Central memory CD8-positive, alpha-beta T cell (primary cell): ENCODE measurements at places on chromosomes 11 and 22.

GRCh38 chr11:28910926-28911325, 802.7 kb downstream of the METTL15 start:
- H3K36me3 ChIP-seq = no peaks in the 10 kb centered on the region
- no peak for DNase-seq
- no peaks in the 10 kb centered on the region for H3K4me1 ChIP-seq
- H3K27me3 ChIP-seq = no peaks in the 10 kb centered on the region

DNA sequence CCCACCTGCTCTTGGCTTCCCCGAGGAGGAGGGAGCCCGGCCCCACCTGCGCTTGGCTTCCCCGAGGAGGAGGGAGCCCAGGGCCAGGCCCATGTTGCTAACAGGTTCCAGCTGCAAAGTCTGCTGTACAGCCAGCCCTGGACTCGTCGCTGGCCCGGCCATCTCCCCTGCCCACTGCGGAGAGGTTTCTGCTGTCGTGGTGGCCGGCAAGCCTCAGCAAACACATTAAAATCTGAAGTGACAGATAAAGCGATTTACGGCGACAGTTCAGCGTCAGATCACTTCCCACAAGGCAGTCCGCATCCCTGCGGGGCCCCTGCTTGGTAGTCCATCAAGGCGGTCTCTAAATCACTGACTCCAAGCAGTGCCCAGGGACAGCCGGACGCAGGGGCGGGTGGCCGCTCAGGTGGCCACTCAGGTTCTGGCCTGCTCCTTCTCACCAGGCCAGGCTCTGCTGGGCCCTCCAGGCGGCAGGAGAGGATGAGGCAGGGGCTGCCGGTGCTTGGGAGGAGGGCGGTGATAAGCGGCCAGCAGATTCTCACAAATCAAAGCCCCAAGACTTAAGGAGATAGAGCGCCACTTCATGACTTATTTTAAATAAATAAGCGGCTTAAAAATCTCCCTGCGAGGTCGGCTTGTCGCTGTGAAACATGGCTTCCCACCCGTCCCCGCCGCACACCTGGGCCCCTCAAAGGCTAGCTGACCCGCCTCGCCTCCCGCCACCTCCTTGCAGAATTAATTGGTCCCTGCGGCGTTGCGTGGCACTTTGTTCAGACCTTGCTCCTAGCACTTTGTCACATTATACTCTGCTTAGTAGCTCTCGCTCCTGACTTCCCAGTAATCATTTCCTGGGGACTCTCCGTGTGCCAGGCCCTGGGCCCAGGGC, 21.1 kb downstream of the MACROD1 start:
- H3K36me3 ChIP-seq = no peaks in the 10 kb centered on the region
- H3K4me3 ChIP-seq = no peak overlapping the region
- peaks cover 12% of the 10 kb centered on the region for H3K4me1 ChIP-seq
- no peak overlapping the region for H3K27ac ChIP-seq
- no peak for DNase-seq
- no peaks in the 10 kb centered on the region for H3K27me3 ChIP-seq

GRCh38 chr22:22023581-22024137, 41.1 kb upstream of the TOP3B start:
- H3K4me1 ChIP-seq = no peaks in the 10 kb centered on the region
- H3K27me3 ChIP-seq = no peaks in the 10 kb centered on the region
- no peak overlapping the region for H3K27ac ChIP-seq
- H3K4me3 ChIP-seq = no peak overlapping the region

- H3K4me1 ChIP-seq = no peaks in the 10 kb centered on the region
- peaks cover 13% of the 10 kb centered on the region for H3K27me3 ChIP-seq
- no peak for DNase-seq
- no peak overlapping the region for H3K27ac ChIP-seq
- H3K36me3 ChIP-seq = no peaks in the 10 kb centered on the region
- no peak overlapping the region for H3K4me3 ChIP-seq
Observed at GRCh38 chr22:29447906-29448305, 9.5 kb downstream of the RFPL1 start.

- H3K36me3 ChIP-seq = no peaks in the 10 kb centered on the region
- H3K4me3 ChIP-seq = no peak overlapping the region
- no peaks in the 10 kb centered on the region for H3K4me1 ChIP-seq
- H3K27ac ChIP-seq = no peak overlapping the region
- peaks cover 50% of the 10 kb centered on the region for H3K27me3 ChIP-seq
Observed at GRCh38 chr11:113198972-113199661, 115.3 kb upstream of the TTC12 start.

DNA sequence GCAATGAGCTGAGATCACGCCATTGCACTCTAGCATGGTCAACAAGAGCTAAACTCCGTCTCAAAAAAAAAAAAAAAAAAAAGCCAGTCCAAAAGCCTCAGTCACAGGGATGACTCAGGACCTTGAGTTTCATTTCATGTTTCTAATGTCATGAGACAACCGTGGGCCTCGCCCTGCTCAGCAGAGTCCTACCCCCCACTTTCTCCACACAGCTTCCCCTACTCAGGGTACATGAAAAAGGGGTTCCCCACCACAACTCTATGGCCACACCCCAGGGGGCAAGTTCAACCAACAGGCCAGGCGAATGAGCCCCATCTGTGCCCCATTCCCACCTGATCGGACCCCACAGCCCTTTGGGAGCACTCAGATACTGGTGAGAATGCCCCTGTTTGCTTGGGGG, 24.3 kb upstream of the ADA2 start:
- no peak overlapping the region for H3K27ac ChIP-seq
- no peak for DNase-seq
- H3K4me1 ChIP-seq = no peaks in the 10 kb centered on the region
- H3K36me3 ChIP-seq = peaks cover 5% of the 10 kb centered on the region

GRCh38 chr11:29243616-29244015, 773.2 kb downstream of the KCNA4 start:
- H3K4me1 ChIP-seq = no peaks in the 10 kb centered on the region
- H3K27me3 ChIP-seq = no peaks in the 10 kb centered on the region
- peaks cover 2% of the 10 kb centered on the region for H3K36me3 ChIP-seq
- no peak for DNase-seq

- H3K27ac ChIP-seq = no peak overlapping the region
- DNase-seq = no peak
Observed at GRCh38 chr22:47001288-47001687, 238.8 kb downstream of the TBC1D22A start.

GRCh38 chr11:1153951-1154493, 3.7 kb upstream of the MUC5AC start:
- H3K36me3 ChIP-seq = no peaks in the 10 kb centered on the region
- H3K27me3 ChIP-seq = no peaks in the 10 kb centered on the region
- DNase-seq = peak; percentile 8
- H3K4me1 ChIP-seq = no peaks in the 10 kb centered on the region
- no peak overlapping the region for H3K27ac ChIP-seq
- no peak overlapping the region for H3K4me3 ChIP-seq

- no peaks in the 10 kb centered on the region for H3K4me1 ChIP-seq
- H3K4me3 ChIP-seq = no peak overlapping the region
- no peak for DNase-seq
- H3K36me3 ChIP-seq = peaks cover 14% of the 10 kb centered on the region
- no peaks in the 10 kb centered on the region for H3K27me3 ChIP-seq
- no peak overlapping the region for H3K27ac ChIP-seq
Observed at GRCh38 chr22:44729391-44730021, 22.9 kb upstream of the ARHGAP8 start.

- H3K4me1 ChIP-seq = peaks cover 33% of the 10 kb centered on the region
- no peak for DNase-seq
- no peak overlapping the region for H3K4me3 ChIP-seq
- no peak overlapping the region for H3K27ac ChIP-seq
- peaks cover 11% of the 10 kb centered on the region for H3K36me3 ChIP-seq
- H3K27me3 ChIP-seq = no peaks in the 10 kb centered on the region
Observed at GRCh38 chr11:9259981-9260837, 4.9 kb downstream of the DENND5A start.

GRCh38 chr11:69398529-69399492, 82.7 kb upstream of the LINC01488 start:
- H3K27ac ChIP-seq = no peak overlapping the region
- no peaks in the 10 kb centered on the region for H3K27me3 ChIP-seq
- DNase-seq = no peak
- peaks cover 7% of the 10 kb centered on the region for H3K4me1 ChIP-seq
- no peaks in the 10 kb centered on the region for H3K36me3 ChIP-seq

DNA sequence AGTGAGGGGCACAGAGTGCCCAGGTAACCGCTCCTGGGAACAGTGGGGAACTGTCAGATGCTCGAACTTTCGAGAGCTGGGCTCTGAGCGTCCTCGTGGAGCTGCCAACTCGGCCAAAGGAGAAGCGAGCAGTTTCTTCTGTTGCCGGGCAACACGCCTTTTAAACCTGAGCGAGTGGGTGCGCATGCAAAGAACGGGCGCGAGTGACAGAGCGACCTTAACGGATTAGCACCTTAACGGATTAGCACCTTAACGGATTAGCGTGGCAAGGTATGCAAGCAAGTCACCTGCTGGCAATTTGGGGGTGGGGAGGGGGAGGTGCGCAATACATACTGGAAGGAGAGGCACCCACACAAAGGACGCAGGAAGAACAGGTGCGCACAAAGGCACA, 61.8 kb upstream of the PRODH start:
- DNase-seq = no peak
- H3K36me3 ChIP-seq = no peaks in the 10 kb centered on the region
- no peak overlapping the region for H3K4me3 ChIP-seq
- no peaks in the 10 kb centered on the region for H3K4me1 ChIP-seq
- no peak overlapping the region for H3K27ac ChIP-seq

- peak overlapping the region; percentile 84 for H3K4me3 ChIP-seq
- peaks cover 10% of the 10 kb centered on the region for H3K4me1 ChIP-seq
- H3K27me3 ChIP-seq = no peaks in the 10 kb centered on the region
- DNase-seq = no peak
- peaks cover 5% of the 10 kb centered on the region for H3K36me3 ChIP-seq
- no peak overlapping the region for H3K27ac ChIP-seq
Observed at GRCh38 chr22:28882545-28882877, 861 bp upstream of the ZNRF3 start.

GRCh38 chr11:36702330-36703054, 104.5 kb upstream of the RAG2 start:
- H3K36me3 ChIP-seq = no peaks in the 10 kb centered on the region
- H3K4me1 ChIP-seq = no peaks in the 10 kb centered on the region
- no peak for DNase-seq

DNA sequence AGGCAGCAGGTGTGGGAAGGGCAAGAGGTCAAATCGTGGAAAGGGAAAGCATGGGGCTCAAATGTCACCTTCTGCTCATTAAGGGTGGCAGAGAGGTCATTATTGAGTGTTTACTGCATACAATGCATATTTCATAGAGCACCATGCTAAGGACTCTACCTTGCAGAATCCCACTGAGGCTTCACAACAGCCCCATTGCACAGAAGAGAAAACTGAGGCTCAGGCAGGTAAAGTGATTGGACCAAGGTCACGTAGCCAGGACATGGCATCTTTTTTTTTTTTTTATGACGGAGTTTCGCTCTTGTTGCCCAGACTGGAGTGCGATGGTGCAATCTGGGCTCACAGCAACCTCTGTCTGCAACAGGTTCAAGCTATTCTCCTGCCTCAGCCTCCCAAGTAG, 7.8 kb downstream of the FLRT1 start:
- no peak for DNase-seq
- H3K27ac ChIP-seq = no peak overlapping the region
- no peaks in the 10 kb centered on the region for H3K36me3 ChIP-seq
- peaks cover 13% of the 10 kb centered on the region for H3K27me3 ChIP-seq

- no peak for DNase-seq
- H3K36me3 ChIP-seq = no peaks in the 10 kb centered on the region
- H3K4me3 ChIP-seq = no peak overlapping the region
- H3K27me3 ChIP-seq = peaks cover 7% of the 10 kb centered on the region
- H3K4me1 ChIP-seq = no peaks in the 10 kb centered on the region
Observed at GRCh38 chr22:30129636-30130035, 49.4 kb downstream of the HORMAD2 start.

DNA sequence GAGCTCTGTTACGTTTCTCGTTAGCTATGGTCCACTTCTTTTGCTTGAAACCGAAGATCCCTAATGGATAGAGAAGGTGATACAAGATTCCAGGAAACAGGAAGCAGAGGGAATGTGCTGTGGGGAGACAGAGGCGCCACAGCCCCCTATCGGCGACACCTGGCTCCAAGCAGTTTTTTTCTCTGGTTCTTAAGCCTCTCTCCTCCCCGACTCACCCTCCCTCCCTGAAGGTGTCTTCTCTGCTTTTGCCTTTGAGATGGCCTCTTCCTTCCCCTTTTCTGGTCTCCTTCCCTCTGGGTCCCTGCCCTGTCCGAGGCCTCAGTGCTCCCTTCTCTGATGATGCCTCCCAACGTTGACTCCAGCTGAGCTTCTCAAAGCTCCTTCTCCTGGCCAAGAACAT, 14.2 kb upstream of the APOBEC3A start:
- peak overlapping the region; percentile 6 for H3K4me3 ChIP-seq
- no peak overlapping the region for H3K27ac ChIP-seq
- no peak for DNase-seq
- H3K4me1 ChIP-seq = peaks cover 19% of the 10 kb centered on the region

DNA sequence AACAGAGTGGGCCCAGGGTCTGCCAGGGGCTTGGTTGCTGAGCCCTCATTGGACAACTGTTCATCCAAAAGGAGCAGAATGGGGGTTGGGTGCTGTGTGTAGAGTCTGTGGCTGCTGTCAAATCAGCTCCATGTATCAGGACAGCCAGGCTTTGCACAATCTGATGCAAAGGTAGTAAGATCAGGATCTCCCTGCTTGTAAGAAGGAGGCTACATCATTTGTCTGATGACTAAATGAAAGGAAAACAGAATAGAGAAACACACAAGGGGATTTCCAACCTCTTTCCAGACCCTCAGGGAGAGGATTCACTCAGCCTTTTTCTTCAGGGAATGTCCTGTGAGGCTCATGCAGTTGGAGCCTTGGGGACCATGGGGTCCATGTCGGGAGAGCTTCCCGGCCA, 7.2 kb downstream of the MICAL2 start:
- H3K27ac ChIP-seq = no peak overlapping the region
- H3K4me3 ChIP-seq = no peak overlapping the region
- no peaks in the 10 kb centered on the region for H3K27me3 ChIP-seq
- H3K36me3 ChIP-seq = peaks cover 6% of the 10 kb centered on the region
- no peak for DNase-seq

DNA sequence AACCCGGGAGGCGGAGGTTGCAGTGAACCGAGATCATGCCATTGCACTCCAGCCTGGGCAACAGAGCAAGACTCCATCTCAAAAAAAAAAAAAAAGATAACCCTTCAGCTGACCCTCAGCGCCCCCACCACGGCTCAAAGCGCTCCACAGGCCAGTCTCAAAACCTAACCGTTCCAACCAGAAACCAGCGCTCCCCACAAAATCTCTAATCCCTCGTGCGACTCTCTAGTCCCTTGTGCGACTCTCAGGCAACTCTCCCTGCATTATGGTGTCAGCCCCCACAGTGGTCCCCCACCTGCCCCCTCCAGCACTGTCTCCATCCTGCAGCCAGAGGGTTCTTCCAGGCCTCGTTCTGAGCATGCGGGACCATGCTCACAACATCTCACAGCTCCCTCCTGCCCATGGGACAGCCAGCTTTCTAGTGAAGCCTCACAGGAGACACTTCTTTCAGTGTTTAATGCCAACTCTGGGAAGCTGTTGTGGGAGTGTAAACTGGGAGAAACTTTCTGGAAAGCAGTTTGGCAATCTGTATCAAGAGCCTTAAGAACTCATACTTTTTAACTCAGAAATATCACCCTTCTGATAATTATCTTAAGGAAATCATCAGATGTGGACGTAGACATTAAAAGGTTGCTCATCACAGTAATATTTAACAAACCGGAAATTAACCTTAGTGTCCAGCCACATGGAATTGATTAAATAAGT, 4.2 kb upstream of the RASGRP2 start:
- no peak overlapping the region for H3K27ac ChIP-seq
- peaks cover 31% of the 10 kb centered on the region for H3K36me3 ChIP-seq
- H3K4me1 ChIP-seq = peaks cover 40% of the 10 kb centered on the region
- no peak for DNase-seq
- no peaks in the 10 kb centered on the region for H3K27me3 ChIP-seq
